Amygdala (tissue), 56 donors: ENCODE measurements at places on chromosomes 16 and 17.
A peak's percentile ranks its signal among the peaks of the same experiment; 100 is the strongest.

DNA sequence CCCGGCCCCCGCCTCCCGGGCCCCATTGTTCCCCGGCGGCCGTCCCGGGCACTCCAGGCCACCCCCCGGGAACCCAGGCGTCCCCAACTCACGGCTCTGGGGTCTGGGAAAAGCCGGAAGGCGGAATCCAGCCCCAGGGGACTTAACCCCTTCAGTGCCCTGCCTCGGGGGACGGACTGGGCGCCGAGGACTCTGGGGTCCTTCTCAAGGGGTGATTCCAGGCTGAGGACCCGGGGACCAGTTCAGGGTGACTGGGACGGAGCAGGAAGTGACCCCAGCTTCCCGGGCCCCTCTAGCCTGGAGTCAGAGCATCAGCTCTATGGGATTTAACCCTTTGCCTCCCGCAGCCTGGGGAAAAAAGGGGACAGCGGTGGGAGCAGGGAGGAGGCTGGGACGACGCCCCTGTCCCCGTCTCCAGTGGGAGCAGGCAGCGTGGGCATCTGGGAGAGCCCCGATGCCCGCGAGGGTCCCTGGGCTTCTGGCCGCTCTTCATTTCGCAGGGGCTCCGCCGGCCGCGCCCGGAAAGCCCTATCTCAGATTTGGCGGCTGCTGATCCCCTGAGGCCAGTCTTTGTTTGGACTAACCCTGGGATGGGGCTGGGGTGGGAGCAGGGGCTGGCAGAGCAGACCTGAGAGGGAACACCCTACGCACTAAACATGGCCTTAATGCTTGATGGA lies at the start of gene ZNF629:
Gene ZNF629, minus strand, starts transcription at position 270 of the 677 bp plus-strand sequence. CDS start 2,723 bp downstream, outside the sequence.
- peak; percentile 34 for DNase-seq

DNA sequence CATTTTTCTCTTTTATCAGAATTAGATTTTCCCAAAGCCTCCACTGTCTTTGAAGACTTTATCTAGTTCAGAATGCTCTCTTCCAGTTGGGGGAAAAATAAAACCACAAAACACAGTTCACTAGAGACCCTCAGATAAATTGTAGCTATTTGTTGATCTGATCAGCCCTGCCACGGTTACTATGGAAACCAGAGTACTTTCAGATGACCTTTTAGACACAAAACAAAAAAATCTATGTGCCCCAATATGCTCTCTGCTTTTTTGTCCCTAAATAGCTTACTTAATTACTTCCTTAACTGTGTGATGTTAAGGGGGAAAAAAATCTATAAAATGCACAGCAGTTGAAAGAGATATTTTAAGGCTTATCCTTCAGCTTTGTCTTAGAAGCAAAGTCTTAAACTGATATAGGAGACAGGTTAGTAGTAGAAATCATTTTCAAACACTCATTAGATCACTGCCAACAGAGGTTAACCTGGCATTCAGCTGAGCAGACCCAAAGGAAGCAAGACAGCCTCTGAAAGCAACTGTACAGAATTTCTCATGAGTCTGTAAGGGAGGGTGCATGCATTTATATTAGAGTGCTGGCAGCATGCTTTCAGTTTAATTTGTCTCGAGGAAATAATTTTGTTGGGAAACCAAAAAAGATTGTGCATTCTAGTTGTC lies 129.9 kb upstream of the CACNG5 start:
- no peak for DNase-seq

- no peak for DNase-seq
Observed at GRCh38 chr16:79171504-79171903, 429.0 kb downstream of the MAF start.

- DNase-seq, result no peak
Observed at GRCh38 chr17:14935139-14935841, 329.8 kb downstream of the PMP22 start.

- no peak for DNase-seq
Observed at GRCh38 chr17:81923302-81924260, 4.0 kb downstream of the MAFG start.

DNA sequence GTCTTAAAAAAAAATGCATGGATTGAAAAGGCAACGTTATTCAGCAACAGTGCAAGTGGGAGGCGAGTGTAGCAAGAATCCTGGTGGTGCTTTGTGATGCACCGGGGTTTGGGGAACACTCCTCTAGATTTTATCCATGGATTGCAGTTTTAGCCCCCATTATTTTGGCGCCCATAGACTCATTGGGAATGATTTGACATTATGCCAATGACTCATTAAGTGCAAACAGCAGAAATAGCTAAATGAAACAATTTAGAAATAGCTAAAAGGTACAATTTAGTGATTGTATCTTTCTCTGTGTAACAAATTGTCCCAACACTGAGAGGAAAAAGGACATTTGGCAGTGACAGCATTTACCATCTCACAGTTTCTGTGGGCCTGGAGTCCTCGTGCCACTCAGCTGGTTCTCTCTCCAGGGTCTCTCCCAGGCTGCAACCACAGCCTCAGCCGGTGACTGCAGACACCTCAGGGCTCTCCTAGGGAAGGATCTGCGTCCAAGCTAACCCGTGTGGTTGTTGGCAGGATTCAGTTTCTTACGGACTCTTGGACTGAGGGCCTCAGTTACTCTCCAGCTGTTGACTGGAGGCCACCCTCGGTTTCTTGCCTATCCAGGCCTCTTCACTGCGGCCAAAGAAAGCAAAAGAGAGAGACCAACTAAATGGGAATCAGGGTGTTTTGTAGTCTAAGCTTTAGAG lies 398.7 kb downstream of the SNX29 start:
- no peak for DNase-seq

GRCh38 chr17:60256174-60256573 lies 106.4 kb downstream of the CA4 start:
- DNase-seq, result no peak

DNA sequence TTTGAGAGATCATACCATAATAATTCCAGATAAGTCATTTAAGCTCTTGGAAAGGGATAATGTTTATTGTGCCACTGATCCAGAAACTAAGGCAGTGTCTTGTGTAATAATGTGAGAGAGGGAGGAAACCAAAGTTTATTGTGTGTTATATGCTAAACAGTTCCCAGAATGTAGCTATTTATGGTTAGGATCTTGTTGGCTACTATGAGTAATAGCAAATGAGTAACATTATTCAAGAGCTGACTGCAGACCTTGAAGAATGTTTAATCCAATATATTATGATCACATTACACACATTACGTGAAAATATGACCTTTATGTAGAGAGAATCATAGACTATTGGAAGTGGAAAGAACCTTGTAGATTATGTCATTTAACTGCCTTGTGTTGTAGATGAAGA lies 139.5 kb downstream of the BCAS3 start:
- DNase-seq, result no peak

DNA sequence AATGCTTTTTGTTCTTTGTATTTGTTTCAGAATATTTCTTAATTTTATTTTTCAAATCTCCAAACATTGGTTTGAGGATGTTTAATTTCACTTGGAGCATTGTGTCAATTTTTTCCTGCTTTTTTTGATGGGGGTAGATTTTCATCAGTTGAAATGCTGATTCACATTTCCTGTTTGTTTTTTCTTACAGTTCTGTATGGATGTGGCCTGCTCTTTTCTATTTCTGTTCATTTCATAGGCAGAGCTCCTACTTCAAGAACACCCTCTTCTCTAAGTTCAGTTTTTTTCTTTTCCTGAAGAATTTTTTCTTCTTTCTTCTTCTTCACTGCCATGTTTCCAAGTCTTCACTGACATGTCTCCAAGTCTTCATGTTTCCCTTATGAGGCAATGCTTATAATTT lies 8.8 kb downstream of the MBTD1 start:
- DNase-seq, result no peak

- DNase-seq, result no peak
Observed at GRCh38 chr17:70205401-70205800, 36.1 kb downstream of the KCNJ2 start.

- DNase-seq, result no peak
Observed at GRCh38 chr17:42537156-42537805, 1.2 kb downstream of the NAGLU start.

DNA sequence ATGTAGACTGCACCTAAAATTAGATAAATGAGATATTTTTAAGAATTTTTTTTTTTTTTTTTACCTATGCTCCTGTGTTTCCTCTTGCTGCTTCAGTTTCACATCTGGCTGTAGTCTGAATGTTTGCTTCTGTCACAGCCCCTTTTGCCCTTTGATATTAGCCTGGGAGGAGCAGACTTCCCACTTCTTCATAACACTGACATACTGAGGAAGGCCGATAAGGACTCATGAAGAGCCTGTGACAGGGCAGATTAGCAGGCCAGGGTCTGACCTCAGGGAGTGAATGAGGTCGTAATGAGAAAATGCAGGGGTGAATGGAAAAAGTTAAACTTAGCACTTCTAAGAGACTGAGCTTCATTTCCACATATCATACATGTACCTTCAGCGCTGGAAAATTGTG lies at the start of gene SLFN14:
Gene SLFN14, minus strand, starts transcription at position 117 of the 400 bp plus-strand sequence. CDS start 2,757 bp downstream, outside the sequence.
- DNase-seq, result no peak

DNA sequence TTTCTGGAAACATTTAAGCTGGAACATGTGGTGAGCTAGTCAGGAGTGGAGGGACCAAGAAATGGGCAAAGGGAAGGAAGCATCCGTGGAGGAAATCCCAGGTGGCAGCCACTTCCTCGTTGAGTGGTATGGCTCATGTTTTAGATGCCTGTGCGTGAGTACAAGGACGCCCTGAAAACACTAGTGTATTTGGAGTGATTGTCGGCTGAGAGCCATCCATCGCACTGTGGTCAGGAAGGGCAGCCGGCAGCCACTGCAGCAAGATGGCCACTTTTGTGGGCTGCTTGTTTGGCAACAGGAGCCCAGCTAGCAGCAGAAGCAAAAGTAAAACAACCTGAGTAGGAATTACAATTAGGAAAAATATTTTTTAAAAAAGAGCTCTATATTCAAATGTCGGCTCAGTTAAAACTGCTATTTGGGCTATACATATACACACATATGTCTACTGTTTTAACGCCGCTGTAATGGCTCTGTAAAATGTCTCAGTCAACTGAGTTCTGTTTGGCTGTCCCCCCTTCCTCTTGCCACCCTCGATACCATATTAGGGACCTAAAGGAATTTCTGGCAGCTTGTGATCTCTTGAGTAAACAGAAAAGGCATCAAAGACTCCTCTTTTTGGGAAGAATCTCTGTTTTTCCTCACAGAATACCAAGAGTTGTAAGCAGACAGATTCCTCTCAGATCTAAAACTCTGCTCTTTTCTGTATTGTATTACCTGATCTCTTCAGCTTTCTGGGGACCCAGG lies 39.2 kb downstream of the BRD7 start:
- DNase-seq, result no peak

GRCh38 chr17:77365584-77366186 lies 224.9 kb downstream of the SEC14L1 start:
- DNase-seq, result no peak

DNA sequence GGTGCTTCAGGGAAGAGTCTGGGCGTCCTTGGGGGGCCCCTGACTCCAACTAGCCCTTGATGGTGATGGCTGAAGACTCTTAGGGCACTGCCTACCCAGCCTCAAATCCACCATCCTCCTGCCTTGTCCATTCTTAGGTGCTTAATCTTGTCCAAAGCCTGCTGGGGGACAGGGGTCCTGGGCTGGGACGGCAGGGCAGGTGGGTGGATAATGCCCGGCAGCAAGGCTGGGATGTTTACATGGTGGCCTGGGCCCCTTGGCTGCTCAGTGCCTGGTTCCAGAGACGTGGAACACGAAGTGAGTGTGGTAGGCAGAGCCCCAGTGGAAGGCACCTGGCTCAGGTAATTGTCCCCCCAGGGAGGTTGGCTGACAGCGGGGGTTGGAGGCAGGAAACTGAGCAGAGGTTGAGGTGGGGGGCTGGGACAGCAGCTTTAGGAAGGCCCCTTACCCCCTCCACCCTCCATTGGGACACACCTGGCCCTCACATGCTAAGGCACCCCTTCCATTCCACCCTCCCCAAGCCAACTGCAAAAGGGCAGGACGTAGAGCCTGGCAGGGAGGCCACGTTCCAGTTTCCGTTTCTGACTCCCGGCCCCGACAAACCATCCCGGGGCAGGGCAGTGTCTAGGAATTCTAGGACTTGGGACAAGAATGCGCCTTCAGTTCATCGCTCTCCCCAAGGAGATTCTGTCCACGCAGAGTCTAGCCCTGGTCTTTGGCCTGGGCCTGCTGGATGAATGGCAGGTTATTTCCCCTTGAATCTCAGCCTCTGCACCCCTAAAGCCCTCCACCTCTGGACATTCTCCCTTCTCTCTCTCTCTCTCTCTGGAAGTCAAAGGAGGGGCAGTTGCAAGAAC lies 1.9 kb downstream of the FOXJ1 start:
- no peak for DNase-seq

DNA sequence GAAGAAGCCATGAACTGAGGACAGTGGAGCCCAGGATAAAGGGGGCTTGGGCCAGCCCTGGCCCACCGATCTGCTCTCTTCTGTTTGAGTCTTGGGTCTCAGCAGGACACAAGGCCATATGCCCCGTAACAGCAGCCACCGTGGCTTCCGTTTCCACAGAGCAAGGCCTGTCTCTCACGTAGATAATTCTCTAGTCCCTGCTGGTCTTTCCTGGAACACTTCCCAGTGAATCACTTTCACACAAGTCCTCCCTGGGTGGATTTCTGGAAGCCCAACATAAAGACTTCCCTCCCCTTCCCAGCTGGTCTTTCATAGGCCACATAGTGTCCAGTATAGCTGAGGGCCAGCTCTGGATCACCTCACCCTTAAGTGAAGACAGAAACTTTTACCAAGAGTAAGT lies 19.9 kb upstream of the C16orf78 start:
- no peak for DNase-seq

DNA sequence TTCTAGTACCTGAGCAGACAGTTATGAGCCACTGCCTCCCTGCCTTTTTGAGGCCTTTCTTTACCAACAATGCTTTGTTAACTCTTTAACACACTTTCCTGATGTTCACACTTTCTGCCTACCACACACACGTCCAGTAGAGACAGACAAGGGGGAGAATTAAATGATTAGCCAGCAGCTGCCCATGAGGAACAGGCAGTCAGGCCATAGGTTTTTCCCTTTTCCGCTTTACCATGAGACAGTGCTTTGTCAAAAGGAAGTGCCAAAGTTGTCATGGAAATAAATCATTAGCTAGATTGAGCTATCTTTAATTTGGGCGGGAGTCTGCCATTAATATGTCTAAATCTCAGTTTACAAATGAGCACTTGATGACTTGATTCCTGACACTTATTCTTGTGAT lies 102.1 kb downstream of the PITPNC1 start:
- no peak for DNase-seq

- no peak for DNase-seq
Observed at GRCh38 chr16:30805056-30805369, 18.0 kb upstream of the ZNF629 start.

DNA sequence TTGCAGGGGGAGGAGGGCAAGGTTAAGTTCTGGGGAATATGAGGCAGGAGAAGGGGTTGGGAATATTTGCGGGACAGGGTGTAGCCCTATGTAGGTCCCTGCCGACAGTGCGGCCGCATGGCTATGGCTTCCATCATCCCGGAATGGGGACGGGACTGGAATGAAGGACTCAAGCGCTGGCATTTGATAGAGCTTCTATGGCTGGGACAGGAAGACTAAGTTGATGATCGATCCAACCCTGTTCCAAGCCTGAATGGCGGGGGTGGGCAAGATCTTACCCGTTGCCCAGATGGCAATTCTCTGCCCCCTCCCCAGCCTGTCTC lies 47.1 kb downstream of the SRCIN1 start:
- no peak for DNase-seq

GRCh38 chr17:30332057-30332542 lies 1.8 kb downstream of the TMIGD1 start:
- DNase-seq, result no peak

GRCh38 chr17:76527430-76528111 lies 9.9 kb downstream of the CYGB start:
- no peak for DNase-seq
